ENCODE measurements at places on chromosomes 16 and 17.

DNA sequence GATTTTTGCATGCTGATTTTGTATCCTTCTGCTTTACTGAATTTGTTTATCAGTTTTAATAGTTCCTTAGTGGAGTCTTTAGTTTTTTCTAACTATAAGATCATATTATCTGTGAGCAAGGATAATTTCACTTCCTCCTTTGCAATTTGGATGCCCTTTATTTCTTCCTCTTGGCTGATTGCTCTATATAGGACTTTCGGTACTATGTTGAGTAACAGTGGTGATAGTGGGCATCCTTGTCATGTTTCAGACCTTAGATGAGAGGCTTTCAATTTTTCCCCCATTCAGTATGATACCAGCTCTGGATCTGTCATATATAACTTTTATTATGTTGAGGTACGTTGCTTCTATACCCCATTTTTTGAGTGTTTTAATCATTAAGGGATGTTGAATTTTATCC, 224.5 kb upstream of the CNTNAP4 start:
- DNase-seq, result no peak

GRCh38 chr17:48554412-48555257, 9.7 kb upstream of the HOXB2 start:
- DNase-seq, result no peak

GRCh38 chr17:6496640-6497441, 52.6 kb downstream of the PIMREG start:
- DNase-seq, result no peak

- DNase-seq, result no peak
These were observed 28.9 kb upstream of the ABCC12 start for GRCh38 chr16:48184681-48185080.

DNA sequence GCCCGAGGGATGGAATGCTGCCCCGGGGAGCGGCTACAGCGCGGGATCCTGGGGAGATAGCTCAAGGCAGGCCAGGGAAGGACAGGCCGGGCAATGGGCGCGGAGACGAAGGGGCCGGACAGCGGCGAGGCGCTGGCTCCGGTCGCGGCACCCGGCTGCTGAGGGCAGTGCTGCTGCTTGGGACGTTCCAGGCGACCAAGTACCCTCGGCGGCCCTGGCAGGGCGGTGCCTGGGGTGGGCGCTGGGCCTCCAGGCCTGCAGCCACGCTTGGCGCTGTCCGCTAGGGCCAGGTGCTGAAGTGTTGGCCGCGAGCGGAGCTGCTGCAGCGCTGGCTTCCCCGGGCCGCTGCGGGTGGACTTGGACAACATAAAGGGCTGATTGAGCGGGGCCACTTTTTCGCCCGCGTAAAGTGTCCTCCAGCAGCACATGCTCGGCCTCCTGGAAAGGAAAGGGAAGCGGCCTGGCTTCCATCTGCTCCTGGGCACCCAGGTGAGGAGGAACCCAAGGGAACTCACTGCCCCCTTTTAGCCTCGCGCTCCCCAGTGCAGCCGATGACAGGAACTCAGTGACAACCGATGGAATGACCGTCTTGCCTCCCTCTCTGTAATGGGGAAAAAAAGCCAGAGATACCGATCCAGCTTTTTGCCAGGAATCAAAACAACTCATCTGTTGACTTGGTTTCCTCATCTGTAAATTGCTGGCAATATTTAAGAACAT, 23.7 kb downstream of the CLEC3A start:
- DNase-seq, result no peak

DNA sequence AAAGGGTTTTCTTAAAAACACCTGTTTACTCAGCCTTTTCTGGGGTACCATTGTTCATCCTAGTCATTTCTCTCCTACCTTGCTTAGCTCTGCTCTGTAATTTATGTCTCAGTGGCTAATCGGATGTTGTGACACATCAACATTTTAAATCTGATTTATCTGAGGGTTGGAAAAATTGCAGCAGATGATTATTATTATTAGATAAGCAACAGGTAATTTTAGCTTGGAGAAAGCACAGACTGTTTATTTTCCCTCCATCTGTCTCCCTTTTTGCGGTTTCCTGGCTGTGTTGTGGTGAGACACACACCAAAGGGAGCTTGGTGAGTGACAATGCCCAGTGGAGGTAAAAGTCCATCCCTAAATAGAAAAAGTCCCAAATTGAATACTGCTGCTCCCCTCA, 389.9 kb downstream of the UTP18 start:
- DNase-seq, result no peak

GRCh38 chr17:57889892-57890856, 40.3 kb upstream of the MRPS23 start:
- no peak for DNase-seq
